Mesothelial cell of epicardium (in vitro differentiated cells): ENCODE measurements at places on chromosomes 7 and 10.

- no peak for DNase-seq
These were observed 49.8 kb downstream of the SPOCK2 start for GRCh38 chr10:72038458-72039001.

GRCh38 chr7:155281398-155281969 is 16.2 kb upstream of the INSIG1 start:
- DNase-seq = no peak

GRCh38 chr10:43195557-43195956 is 57.3 kb downstream of the CSGALNACT2 start:
- no peak for DNase-seq

DNA sequence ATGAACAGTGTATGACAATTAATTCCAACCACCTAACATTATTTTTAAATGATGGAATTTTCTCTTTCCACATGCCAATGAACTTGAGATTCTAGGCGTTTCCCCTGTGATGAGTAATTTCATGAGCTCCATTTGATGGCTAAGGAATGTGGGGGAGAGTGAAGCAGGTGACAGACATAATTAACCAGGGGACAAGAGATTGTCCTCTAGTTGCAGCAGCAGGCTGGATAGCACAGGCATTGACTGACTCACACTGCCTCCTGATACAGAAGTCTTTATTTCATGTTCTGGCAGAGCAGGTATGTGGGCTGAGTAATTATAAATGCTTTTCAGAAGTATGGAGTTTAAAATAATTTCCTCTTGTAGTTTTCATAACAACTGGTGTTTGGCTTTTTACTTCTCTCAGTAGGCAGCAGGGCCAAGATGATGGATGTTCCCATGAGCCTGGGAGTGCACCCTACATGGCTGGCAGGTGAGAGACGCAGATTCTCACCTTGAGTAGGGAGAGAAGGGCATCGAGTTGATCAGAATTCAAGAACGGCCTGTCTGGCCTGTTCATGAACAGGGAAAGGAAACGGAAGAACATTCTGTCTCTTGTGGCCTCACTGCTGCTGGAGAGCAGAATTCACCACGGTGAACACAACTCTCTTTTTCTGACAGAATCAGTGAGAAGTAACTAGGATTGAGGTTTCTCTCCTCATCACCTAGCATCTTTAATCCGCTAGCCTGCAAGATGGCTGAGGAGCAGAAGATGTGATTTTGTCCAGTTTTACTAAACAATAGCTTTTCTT is 118.8 kb downstream of the AOAH start:
- no peak for DNase-seq

DNA sequence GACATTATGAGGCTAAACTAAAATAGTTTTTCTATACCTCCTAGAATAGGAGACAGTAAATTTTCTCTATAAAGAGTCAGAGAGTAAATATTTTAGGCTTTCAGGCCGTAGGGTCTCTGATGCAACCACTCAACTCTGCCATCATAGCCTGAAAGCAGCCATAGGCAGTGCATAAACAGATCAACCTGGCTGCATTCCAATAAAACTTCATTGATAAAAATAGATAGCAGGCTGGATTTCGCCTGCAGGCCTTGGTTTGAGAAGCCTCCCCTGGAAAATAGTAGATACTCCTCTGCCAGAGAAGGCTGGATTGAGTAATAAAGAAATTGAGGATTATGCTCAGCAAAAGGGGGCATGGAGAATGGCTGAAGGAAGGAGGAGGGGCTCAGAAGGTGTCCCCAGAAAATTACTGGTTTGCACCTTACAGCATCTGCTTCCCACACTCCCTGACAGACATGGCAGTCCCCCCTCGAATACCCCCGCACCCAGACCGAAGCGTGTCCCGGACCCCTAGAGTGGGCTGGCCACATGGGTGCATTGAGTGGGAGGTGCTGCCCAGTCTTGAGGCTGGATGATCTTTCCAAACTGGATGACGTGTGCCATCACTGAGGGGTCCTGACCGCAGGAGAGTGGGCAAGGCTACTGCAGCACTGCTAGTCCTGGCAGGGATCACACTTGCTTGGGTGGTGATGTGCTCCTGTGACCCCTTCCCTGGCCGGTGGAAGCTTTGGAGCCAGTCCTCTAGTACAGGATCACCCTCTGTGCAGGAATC is 126.6 kb downstream of the PTPN20 start:
- no peak for DNase-seq
